ENCODE measurements at places on chromosomes 5 and 9.

- no peak for DNase-seq
Observed at GRCh38 chr5:141707510-141707909, 25.5 kb upstream of the ARAP3 start.

GRCh38 chr5:81235287-81236072, 2.4 kb downstream of the CKMT2 start:
- no peak for DNase-seq

- no peak for DNase-seq
Observed at GRCh38 chr5:29894668-29895067, 1298.8 kb upstream of the CDH6 start.

GRCh38 chr5:96714951-96715451, 52.8 kb downstream of the CAST start:
- DNase-seq = no peak

DNA sequence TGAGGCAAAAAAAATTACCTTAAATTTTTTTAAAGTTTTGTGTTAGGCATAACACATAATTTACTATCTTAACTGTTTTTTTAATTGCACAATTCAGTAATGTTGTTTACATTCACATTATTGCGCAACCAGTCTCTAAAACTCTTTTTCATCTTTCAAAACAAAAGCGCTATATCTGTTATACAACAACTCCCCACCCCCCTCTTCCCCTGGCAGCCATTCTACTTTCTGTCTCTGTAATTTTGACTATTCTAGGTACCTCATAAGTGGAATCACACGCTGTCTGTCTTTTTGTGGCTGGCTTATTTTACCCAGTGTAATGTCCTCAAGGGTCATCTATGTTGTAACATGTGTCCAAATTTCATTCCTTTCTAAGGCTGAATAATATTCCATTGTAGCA, 241.5 kb upstream of the DMRT1 start:
- no peak for DNase-seq

DNA sequence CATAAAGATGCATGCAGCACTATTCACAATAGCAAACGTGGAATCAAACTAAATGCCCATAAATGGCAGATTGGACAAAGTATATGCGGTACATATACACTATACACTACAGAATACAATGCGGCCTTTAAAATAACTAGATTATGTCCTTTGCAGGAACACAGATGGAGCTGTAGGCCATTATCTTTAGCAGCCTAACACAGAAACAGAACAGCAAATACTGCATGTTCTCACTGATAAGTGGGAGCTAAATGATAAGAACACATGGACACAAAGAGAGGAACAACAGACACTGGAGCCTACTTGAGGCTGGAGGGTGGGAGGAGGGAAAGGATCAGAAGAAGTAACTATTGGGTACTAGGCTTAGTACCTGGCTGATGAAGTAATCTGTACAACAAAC, 758.2 kb downstream of the TLE1 start:
- DNase-seq = no peak

DNA sequence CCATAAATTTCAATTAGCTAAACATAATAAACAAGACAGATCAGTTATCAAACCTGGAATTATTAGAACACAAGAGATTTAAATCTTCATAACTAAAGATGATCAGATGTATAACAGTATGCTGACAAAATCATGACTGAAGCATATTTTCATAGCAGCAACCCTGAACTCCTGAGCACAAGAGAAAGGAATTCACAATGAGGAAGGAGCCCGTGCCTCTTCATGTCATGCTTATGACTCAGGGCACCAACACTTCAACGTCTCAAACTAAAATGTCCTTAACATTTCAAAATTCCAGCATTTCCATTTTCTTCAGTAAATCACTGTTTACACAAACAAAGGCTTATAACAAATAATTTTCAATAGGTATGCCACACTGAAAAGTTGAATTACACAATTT, 6.7 kb downstream of the AP3B1 start:
- no peak for DNase-seq

DNA sequence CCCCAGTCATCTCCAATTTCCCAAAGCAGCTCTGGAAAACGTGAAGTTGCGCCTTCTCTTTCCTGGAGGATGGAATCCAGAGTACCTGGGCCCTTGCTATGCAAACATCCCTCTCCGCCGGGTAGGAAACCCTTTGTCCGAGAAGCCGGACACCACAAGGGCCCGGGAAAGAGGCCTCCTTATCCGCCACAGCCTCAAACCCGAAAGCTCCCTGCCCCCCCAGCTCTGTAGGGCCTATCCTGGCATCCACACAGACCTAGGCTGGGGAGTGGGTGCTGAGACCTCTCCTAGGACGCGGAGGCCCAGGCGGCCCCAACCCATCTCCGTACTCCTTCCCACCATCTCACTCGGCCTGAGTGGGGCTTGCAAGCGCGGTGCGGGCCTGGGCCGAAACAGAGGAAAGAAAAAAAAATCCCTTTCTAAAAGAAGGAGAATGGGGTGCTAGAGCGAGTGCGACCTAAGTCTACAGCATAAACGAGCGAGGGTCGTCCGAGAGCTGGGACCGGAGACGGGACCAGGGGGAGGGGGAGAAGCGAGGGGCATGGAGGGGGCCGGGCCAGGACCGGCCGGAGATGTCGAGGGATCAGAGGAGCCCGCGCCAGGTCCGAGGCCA, 624 bp downstream of the FBXW11 start:
- peak; percentile 20 for DNase-seq

DNA sequence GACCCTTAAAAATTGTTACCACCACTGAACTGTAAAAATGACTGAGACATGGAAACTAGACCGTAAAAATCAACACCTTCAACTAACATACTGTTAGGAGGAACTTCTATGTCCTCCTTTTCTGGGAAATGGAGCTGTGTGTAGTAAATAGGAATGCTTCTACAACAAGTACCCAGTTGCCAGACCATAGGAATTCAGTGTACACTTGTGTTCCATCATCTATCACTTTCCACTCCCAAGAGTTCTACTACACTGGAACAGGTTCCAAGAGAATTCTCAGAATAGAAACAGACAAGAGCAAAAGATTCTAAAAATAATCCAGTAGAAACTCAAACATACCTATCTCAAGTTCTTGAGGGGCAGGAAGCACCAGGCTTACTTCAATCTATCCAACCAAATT, 23.6 kb downstream of the UBAP2 start:
- no peak for DNase-seq

DNA sequence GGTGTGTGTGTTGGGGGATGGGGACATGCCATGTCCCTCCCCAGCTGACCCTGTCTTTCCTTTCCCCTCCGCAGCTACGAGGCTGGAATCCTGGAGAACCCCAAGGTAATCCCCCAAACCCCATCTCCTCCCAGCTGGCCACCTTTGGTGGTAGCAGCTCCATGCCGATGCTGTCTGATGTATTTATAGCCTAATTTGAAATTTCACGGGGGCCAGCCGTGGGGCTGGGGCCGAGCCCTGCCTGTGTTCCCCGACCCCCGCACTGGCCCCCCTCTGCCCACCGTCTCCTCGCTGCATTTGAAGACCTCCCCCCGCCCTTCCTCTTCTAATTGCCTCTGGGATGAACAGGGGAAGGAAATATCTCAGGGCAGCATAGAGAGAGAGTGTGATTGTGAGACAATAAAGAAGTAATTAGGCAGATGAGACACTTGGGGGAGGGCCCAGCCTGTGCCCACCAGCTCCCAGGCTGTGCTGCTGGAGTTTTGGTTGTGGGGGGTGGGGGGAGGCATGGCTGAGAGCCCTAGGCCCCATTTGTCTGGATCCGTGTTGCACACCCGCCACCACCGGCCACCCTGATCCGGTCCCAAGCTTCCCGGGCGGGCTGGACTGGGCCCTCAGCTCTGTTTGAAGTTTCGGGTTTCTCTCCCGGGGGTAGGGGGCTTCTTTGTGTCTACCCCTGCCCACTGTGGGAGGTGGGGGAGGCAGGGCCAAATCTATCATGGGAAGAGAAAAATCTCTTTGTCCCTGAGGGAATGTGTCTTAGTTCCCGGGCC, 26.8 kb downstream of the ASS1 start:
- DNase-seq = no peak

- no peak for DNase-seq
Observed at GRCh38 chr5:115480271-115480670, 64.3 kb downstream of the FEM1C start.

DNA sequence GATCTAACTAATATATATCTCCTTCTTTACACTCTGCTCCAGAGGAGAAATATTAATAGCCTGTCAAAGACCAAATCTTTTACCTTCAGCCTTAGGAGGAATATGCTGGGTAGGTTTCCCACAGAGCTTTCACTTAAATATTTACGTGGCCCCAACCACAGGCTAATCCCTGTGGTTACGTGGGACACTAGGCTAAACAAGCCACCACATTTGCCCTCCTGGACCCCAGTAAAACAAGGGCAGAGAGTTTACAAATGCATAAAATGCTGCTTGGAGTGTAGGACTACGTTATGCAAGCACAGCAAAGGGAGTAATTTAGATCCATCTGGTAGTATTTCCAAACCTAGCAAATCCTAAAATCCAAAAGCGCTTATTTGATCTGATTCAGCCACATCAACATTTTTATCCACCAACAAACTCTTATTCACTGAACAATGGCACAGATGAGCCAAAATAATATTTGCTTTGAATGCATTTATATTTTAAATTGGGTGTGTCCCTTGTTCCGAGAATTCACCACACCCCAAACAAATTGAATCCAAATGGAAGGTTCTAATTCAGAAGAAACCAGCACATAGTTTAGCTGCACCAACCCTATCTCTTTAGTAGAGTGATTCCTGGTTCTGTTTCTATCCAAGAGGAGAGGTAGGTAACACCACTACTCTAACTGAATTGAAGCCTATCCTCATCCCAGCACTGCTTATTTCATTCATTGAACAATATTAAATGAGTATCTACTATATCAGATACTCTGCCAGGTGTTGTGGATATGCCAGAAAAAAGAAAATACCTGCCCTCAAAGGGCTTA, 179.0 kb downstream of the TSSK1B start:
- no peak for DNase-seq

GRCh38 chr5:57780306-57780960, 297.8 kb upstream of the ACTBL2 start:
- DNase-seq = no peak

DNA sequence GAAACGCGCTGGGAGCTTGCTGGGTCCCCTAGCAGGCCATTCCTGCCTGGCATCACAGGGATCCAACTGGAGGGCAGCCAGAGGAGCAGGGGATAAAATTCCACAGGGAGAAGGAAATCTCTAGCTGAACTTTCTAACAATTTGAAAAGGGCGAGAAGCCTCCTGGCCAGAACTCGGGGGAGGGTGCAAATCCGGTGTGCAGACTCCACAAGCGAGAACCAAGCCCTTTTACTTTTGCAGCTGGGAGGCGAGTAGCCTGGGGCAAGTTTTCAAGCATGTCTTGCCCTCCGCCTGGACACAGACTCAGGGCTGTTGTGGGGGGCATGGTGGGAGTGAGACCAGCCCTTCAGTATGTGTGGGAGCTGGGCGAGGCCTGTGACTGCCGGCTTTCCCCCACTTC, 14.3 kb upstream of the POU5F2 start:
- no peak for DNase-seq

GRCh38 chr9:93270976-93271375, 87.0 kb downstream of the WNK2 start:
- no peak for DNase-seq

DNA sequence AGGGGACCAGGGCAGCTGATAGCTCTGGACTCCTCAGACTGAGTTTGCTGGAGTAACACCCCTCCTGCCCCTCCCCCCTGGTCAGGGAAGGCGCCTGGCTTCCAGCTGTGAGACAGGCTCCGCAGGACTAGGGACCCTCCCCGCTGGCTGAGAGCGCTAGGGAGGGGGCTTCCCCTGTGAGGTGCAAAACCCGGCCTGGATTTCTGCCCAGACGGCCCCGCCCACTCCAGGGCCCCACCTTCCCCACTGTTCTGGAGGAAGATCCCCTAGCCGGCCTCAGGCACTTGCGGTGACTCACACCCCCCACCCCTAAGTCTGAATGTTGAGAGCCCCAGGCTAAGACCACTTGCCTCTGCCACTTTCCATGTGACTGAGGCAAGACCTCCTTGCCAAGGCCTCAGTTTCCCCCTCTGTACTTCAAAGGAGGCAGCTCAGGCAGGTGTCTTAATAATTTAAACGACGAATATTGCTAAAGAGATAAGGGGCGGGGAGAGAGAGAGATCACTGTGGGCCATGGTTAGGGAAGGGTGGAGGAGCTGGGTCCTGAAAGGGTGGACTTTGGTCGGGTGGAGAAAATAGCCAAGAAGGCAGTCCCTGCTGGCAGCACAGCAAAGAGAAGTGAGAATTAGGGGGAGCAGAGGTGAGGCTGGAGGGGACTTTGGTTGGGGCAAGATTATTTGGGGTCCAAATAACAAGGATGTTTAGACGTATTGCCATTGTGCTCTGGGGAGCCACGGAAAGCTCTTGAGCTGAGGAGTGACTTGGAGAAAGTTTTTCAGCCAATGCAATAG, 1.0 kb upstream of the DAB2IP start:
- DNase-seq = no peak

GRCh38 chr5:112935675-112936074, 13.6 kb upstream of the REEP5 start:
- no peak for DNase-seq

DNA sequence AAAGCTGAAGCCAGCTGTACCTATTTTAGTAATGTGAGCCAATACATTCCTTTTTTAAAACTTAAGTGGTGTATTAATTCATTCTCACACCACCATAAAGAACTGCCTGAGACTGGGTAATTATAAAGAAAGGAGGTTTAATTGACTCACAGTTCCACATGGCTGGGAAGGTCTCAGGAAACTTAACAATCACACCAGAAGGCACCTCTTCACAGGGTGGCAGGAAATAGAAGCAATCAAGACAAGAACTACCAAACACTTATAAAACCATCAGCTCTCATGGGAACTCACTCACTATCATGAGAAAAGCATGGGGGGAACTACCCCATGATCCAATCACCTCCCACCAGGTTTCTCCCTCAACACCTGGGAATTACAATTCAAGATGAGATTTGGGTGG, 21.0 kb downstream of the ESM1 start:
- no peak for DNase-seq

- DNase-seq = no peak
Observed at GRCh38 chr9:69455311-69455710, 130.3 kb downstream of the ENTREP1 start.

GRCh38 chr9:33868440-33868973, 51.5 kb downstream of the UBE2R2 start:
- DNase-seq = no peak

- DNase-seq = no peak
Observed at GRCh38 chr5:138212828-138213160, 329 bp downstream of the CDC23 start.

GRCh38 chr5:128263357-128263756, 179.8 kb downstream of the SLC12A2 start:
- no peak for DNase-seq

GRCh38 chr5:153671653-153672346, 181.3 kb downstream of the GRIA1 start:
- DNase-seq = no peak

GRCh38 chr5:68949256-68949655, 144.6 kb upstream of the SLC30A5 start:
- DNase-seq = no peak

GRCh38 chr5:74500110-74500917, 140.2 kb downstream of the ENC1 start:
- no peak for DNase-seq

DNA sequence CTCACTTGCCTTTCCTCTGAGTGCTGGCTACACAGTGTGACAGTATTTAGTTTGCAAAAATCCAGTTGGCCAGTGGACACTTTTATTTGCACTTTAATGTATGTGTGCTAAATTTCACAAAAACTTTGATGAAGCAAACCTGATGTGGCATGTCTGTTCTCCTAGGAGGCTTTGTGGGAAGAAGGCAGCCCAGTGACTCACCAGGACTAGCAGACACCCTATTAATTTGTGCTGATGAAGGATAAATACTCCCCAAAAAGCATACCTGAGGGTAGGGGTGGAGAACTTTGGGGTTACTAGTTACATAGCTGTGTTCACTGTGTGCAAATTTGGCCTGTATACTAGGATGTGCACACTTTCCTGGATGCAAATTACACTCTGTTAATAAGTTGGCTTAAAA, 39.3 kb upstream of the IPPK start:
- DNase-seq = no peak
